T-helper 2 cell (primary cell): ENCODE measurements at places on chromosomes 3 and 15.
A peak's percentile ranks its signal among the peaks of the same experiment; 100 is the strongest.

DNA sequence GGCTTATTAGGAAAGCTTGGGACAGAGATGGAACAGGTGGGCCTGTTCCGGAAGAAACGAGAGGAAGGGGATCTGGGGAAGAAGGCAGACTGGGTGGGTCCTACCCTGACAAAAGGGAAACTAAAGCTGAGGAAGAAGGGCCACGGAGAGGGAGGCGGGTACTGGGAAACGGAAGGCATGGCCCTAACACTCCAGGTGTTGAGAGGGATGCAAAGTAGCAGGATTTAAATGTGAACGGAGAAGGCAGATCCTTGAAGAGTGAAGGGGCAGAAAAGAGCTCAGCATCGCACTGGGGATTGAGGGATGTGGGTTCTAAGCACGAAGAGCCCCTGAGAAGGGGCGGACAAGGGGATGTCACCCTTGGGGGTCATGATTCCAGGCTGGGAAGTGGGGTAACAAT, 735 bp downstream of the STIMATE start:
- no peak for DNase-seq

DNA sequence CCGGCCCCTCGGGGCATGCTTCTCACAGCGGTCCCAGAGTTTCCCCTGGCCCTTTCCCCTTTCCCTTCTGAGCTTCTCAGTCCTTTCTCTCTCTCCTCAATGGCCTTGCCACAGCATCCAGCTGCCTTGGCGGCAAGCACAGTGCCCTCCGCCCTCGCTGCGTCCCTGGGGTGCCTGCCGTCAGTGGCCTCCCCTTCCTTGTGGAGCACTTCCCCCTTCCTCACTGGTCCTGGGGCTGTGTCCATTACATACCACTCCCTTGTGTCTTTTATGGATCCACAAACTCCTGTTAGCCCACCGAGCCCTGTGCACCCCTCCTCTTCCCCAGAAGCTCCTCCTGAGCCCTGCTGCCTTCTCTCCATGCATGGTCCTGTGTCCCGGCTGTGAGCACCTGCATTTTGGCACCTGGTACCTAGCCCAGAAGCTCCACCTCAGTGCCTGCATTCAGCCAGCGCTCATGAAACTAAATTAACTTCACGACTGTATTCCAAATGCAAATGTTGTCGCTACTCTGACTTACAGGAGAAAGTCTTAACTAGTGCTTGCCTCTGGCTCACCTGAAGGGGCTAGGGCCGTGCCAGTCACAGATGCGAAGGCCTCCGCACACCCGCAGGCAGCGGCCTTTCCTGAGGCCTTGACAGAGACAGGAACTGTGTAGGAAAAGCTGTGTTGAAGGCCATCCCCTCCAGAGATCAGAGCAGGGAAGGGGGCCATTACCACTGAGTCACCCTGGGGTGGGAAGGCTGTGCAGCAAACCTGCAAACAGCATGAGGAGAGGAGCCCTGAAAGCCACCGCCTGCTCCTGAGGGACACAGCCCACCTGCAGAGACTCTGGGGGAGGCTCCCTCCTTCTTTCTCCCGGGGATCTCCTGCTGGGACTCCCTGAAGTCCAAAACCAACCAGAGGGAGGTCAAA, 19.1 kb upstream of the KLF13 start:
- no peak for DNase-seq

DNA sequence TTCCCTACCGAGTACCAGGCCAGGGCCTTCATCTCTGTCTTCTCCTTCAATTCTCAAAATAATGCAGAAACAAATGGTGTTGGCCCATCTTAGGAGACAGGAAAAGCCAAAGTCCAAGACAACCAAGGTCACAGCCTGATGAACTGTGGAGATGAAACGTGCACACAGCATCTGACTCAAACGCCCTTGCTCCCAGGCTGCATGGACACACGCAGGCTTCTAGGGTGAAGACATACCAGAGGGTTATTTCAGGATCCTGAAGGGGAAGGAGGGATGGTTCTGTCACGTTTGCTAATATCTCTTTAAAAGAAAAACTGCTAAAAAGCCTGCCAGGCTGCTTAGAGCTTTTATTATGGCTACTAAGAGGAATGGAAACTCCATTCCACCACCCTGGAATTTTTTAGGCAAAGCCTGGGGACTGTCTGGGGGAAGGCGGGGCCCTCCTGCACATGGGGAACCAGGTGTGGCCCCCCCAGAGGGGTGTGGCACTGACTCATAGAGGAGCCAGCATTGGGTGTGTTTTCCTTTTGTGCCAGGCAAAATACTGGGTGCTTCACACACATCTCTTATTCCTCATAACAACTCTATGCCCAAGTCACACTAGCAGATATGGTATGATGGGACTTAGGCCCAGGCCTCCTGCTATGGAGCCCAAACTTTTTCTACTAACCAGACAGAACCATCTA, 62.9 kb downstream of the UMPS start:
- no peak for DNase-seq

- DNase-seq = no peak
Observed at GRCh38 chr15:50358845-50359244, 3.8 kb upstream of the GABPB1 start.

DNA sequence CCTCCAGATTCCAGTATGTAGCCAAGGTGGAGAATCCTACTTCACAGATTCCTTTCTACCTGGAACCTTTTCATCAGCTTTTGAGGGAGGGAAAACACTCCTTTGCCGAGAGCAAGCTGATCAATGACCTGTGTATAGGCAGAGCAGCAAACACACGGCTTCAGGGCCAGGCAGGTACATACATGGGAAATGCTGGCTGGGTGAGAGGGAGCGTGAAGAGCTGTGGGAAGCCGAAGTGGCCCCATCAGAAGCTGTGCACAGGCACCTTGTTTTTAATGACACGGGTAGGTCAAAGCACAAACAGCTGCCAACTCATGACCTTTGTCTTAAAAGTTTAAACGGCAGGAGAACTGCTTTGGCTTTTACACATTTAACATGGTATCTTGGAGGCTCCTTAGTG, 25.3 kb downstream of the STARD5 start:
- no peak for DNase-seq

- DNase-seq = no peak
Observed at GRCh38 chr3:173584838-173585831, 187.6 kb downstream of the NLGN1 start.

- DNase-seq = no peak
Observed at GRCh38 chr15:66849746-66850077, 147.7 kb downstream of the SMAD6 start.

GRCh38 chr3:177835008-177835407, 637.7 kb upstream of the TBL1XR1 start:
- no peak for DNase-seq

GRCh38 chr3:174110761-174111160, 713.2 kb downstream of the NLGN1 start:
- DNase-seq = no peak

GRCh38 chr3:123961508-123961856, 453 bp upstream of the CCDC14 start:
- no peak for DNase-seq

- DNase-seq = no peak
Observed at GRCh38 chr15:63611177-63611576, 14.0 kb downstream of the FBXL22 start.

DNA sequence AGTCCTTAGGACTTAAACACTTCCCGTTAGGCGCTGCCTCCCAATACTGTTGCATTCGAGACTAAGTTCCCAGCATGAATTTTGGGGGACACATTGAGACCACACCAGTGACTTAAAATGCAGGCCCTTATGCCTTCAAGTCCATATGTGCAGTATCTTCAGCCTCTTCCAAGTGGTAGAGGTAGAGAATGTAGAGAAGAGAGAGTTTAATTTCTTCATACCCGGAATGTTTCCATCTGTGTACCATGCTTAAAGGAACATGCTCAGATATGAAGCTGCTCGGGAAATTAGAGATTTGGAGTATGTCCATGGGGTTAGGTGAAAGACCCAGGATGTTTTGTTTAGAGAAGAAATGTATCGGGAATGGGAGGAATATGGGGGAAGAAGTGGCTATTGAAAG, 12.6 kb downstream of the DUT start:
- no peak for DNase-seq

GRCh38 chr3:32143849-32144757, 37.7 kb downstream of the GPD1L start:
- peak; percentile 22 for DNase-seq

DNA sequence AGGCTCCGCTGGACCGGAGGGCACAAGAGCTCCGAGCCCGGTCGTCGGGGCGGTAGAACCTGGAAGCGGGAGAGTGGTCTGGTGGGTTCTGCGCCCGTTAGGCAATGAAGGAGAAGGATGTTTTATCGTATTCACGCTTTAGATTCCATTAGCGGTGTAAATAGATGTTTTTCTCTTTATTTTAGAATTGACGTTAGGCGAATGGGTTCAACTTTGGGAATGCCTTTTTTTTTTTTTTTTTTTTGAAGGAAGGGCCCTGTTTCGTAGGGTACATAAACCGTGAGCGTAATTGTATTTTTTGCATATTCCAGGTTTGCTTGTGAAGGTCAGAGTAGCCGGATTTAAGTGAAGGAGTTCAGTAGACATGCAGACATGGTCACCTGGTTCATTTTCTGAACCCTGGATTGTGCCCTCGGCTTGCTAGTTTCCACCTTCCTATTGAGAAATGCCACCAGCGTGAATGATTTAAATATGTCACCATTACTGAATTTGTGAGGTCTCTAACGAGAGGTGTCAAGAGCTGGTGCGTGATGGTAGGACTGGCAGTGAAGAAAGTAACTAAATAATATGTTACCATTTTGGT, 808 bp downstream of the RBM6 start:
- DNase-seq = no peak

GRCh38 chr3:151379083-151379734, 5.3 kb downstream of the P2RY12 start:
- DNase-seq = no peak
